Stimulated activated CD4-positive, alpha-beta T cell treated with anti-CD3 and anti-CD28 coated beads, TNF-alpha, amount 100 ng/mL, for 1 hour (primary cell): ENCODE measurements at places on chromosomes 2 and 18.

DNA sequence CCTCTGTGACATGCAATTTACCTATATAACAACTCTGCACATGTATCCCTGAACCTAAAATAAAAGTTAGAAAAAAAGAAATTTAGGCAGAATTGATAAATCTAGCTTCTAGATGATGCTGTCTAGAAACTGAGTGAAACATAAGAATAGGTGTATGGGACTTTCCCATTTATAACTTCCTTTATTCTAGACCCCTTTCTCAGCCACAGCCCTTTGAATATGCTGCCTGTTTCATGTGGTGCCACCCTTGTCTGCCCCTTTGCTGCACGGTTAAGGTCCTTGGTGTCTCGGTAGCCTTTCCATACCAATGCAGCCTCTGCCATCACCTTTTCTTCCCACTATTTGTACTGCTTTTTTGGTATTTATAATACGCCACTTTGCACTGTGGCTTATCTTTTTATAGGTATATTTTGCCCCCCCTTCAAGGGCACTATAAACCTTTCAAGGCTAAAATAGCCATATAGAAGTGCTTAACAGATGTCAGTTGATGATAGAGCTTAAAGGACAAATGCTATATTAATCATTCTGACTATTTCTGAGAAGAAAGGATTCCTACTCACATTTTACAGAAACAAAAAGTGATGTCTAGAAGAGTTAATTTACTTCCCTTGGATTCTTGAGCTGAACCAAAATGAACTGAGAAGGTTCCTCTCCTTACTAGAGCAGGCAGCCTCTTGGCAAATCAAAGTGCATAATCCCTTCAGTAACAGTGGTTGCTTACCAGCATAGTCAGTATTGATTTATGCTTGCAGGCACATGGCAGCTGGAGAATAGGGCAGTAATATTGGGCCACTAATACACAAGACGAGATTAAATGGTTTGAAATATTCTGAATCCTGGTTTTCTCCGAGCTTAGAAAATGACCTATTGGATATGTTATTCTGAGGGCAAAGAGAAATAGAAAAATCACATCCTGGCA, 88.1 kb upstream of the CYP26B1 start:
- DNase-seq, result no peak

- DNase-seq, result no peak
These were observed 77.8 kb upstream of the TACR1 start for GRCh38 chr2:75277111-75277510.

DNA sequence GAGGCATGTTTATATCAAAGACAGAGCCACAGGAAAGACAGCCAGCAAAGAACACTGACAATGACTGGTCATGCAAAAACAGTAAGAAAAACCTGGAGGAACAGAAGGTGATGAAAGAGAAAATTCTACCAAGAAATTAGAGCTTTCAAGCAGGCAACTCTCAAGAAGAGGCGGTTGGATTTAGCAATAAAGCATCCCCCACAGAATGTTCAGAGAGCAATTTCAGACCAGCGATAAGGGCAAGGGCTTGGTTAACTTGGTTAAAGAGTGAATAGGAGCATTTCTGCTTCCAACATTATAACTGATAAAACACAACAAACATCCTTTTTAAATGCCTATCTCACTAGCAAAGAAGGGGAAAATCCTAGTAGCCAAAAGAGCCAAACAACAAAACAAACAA, 68.0 kb upstream of the NCKAP5 start:
- no peak for DNase-seq

- DNase-seq, result no peak
These were observed 636.9 kb downstream of the PLCL1 start for GRCh38 chr2:198441246-198441645.

GRCh38 chr2:232637866-232638583, 4.6 kb downstream of the EFHD1 start:
- no peak for DNase-seq

DNA sequence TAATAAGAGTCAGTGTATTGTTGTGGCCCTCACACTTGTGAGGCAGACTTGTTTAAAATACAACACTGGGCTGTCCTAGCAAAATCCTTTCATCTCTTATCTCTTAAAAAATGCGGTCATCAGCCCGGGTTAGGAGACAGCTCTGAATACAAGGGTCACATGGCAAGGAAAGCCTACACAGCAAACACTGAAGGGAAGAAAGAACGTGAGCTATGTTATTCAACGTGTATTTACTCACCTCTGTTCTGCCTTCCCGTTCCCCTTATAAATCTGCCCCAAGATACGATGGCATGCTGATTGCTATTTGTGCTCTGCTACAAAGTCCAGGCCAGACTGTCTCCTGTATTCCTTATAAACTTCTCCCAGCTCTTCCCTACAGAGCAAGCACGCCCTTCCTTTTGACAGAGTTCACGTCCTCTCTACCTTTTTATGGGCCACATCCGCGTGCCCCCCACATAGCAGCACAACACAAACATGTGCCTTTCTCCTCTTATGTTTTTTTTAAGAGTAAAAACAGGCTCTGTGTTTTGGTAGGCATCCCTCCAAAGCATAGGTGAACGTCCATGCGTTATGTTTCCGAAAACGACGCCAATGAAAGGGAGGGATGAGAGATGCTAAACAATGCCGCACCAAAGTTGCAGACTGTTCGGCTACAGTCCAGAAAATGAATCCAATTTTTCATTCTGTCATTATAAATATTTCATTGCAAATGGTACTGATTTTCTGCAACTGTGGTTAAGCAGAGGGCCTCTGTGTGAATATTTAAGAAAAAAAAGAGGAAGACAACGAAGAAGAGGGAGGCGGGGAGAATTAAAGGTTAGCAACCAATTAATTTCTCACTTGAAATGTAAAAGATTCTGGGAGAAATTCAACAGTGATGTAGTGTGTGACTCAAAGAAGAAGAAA, 274.7 kb downstream of the ZNF521 start:
- no peak for DNase-seq

- no peak for DNase-seq
These were observed 5.2 kb downstream of the XRCC5 start for GRCh38 chr2:216114382-216114713.

- no peak for DNase-seq
These were observed 507 bp downstream of the NAT8 start for GRCh38 chr2:73641767-73642062.

DNA sequence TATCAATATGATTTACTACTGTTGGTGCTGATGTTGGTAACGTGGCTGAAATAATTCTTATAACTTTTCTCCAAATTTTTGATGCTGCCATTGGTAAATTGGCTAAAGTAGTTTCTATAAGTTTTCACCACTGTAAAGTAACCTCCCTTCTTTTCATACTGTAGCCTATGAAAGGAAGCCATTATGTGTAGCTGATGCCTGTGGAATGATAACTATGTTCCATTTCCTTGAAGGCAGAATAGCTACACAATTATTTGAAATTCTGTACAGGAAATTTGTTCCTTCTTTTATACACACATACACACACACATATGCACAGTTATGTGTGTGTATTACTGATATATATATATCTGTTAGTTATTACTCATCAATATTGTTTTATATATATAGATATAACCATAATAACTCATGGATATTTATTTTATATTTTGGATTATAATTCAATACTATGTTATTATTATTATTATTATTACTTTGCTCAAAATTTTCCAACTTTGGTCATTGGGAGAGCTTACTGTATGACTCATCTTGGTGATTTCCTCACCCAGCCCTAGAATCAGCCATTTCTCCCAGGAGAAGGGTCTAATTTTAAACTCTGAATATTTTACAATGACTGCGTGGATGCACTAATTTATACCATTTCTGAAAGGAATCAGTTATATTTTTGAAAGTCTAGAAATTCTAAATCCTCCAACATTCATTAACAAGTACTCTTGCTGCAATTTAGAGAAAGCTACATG, 1677.7 kb downstream of the SUCLG1 start:
- DNase-seq, result no peak

- DNase-seq, result no peak
These were observed 89.0 kb downstream of the INSIG2 start for GRCh38 chr2:118177318-118177717.

DNA sequence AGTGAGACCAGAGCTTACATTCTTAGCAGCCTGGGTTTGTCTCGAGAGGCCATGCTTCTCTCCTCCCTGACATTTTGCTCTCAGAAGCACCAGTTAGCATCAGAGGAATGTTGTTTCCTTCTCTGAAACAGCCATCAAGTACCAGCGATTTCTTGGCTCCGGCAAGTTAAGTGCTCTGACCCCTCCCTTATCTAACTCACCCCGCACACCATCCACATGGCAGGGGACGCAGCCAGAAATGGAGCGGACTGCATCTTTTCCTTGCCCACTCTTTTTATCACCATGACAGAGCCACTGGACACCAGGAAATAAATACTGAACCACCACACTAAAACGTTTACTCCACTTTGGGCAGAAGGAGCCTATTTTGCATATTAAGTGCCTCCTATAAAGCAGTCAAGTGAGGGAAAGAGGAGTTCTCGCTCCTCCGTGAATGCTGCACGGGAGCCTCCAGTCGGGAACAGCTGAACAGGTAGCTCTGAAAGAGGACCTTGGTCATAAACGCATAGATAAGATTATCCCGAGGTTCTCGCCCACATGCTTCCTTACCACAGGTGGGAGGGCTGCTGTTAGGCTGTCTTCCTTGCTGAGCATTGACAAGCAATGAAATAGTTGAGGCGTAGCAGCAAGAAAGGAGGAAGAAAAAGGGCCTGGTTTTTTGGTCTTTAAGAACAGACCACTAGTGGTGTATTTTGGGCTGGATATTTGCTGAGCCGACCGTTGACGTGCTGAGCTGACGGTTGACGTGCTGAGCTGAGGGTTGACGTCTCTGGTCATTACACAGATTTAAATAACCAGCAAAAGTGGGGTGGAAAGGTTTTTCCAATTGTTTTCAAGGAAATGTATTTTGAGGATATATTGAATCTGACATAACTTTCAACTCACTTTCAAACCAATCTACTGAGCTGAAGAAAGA, 71.4 kb upstream of the ITGB6 start:
- DNase-seq, result no peak

DNA sequence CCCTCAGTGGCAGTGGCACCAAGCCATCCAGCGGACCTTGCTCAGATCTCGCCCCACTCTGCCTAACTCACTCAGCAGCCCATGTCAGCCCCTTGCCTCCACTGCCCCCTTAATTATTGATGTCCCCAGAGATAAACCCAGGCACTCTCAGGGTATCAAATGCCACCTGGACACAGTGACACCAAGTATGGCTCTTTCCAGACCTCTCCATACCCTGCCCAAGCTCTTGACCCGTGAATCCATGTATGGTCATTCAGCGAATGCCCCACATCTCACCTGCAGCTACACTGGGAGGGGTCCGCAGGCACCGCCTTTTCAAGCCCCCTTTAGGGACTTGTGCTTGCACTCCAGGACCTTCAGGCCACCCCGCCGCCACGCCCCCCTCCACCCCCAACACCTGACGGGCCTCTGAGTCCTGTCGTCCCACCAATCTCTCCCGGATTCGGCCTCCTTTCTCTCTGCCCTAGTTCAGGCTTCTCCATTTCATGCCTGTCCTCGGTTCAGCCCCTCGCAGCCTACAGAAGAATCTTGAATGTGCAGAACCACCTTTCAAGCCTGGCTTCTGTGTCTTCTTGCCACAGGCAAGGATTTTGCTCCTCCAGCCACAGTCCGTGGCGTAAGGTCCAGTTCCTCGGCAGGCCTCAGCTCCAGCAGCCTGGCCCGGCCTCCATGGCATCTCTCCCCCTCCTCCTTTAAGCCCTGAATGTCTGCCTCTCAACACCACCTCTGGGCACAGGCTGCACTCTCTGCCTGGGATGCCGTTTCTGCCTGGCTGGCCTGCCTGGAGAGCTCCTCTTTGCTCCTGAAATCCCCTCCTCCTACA, 54.1 kb upstream of the ODC1 start:
- DNase-seq, result no peak

- DNase-seq, result no peak
These were observed 58.0 kb downstream of the CCDC88A start for GRCh38 chr2:55361465-55362189.

DNA sequence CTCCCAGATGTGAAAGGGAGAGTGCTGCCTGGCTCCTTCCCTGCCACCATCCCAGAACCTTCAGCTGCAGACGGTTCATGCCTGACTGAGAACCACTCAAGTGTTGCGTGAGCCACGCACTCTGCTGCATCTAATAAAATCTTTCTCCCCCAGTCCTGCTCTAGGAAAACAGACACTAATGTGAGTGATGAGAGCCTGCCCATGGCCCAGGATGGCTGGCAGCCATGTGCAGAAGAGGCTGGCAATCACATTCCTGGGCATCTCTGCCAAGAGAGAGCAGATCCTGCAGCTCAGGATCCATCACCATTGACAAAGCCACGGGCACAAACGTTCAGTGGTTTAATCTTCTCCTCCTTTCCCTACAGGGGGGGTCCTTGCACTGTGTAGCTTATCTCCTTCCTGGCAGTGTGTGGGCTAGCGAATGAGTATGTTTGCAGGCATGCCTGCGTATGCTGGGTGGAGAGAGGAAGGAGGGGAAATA, 477.5 kb downstream of the SLC4A3 start:
- DNase-seq, result no peak

DNA sequence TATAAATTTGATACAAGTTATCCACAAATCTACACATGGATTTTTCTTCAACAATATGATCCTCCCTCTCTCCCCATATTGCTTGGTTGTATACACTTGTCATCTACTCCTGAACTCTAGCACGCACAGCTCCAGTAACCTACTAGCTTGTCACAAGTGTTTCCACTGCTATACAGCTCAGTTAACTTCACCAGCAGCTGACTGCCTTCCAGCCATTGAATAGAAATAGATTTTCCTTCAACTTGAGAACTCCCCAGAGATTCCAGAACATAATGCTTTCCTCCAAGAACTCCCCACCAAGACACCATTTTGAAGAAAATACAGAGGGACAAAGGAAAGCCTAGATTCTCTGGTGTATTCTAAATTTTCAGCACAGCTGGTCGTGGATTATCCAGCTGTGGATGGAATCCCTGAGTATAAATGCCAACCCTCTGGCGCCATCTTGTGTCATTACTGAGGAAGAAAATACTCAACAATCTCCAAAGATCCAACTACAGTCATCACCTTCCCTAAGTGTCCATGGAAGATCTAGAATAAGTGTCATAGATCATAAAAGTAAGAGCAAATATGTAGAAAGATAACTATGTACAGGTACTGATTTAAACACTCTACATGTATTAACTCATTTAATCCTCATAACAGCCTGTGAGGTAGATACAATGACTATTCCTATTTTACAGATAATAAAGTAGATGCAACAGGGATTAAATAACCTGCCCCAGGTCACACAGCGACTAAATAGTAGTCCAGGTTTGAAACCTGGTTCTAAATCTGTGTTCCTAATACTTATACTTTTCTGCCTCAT, 156.7 kb downstream of the ARHGAP28 start:
- DNase-seq, result no peak

DNA sequence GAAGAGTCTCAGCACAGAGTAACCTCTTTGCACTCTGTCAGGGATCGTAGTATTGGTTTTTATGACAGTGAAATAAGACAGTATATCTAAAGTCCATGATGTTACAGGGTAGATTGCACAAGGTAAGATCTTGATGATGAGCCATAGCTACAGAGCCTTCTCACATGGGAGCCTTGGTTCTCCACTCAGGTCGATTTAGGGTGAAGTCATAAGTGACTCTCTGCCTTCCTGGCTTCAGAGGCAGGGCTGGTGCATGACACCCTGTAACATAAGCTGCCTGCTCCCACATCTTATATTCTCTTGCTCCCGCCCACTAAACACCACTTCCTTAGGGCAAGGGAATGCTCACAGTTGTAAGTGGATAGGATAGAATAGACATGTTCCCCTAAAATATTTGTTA, 13.3 kb downstream of the DAPL1 start:
- no peak for DNase-seq
